Activated CD8-positive, alpha-beta memory T cell treated with anti-CD3 and anti-CD28 coated beads for 4 hours (primary cell): ENCODE measurements at places on chromosomes 6 and 20.

DNA sequence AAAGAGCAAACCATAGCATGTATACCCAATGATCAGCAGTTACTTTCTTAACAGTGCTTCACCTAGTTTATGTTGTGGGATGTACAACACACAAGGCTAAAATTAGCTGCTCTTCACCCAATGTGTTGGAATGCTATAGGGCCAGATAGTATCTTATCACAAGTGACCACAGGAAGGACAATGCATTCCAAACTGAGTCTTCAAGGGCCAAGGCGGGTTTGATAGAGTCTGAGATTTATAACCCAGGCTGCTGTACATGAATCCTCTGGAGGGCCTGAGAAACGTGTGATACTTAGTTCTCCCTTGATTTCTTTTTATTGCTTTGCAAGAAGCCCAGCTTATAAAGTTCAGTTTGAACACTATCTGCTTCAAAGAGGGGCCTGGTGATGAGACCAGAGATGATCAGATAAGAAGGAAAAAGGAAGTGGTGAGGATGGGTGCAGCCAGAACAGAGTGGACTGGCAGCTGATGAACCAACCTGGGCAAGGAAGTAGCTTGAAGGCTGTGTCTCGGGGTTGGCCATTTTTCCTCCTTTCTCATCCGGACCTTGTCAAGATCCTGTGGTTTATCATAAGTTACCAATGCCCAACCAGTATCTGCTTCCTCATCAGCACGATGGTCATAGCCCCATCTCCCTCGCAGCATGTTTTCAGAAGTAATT is 62.2 kb upstream of the BMP2 start:
- DNase-seq, result no peak

DNA sequence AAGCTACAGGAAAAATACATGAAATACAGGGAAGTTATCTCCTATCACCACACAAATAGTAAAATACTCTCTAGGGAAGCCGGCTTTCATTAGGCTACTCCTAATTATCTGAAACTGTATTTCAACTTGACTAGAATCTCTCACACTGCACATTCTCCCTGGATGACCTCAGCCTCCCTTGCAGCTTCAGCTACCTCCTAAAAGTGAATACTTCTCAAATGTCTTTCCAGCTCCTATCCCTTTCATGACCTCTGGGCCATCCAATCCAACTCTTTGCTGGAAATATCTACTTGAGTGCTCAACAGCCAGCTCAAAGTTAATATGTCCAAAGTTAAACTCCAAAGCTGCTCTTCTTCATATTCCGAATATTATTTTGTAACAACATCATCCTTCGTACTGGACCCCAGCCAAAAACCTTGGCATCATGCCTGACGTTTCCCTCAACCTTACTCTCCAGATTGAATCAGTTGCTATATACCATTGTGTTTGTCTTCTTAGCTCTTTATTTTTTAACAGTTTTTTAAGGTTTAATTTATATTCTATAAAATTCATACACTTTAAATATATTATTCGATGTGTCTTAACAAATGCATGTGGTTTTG is 29.4 kb upstream of the KIF6 start:
- no peak for DNase-seq

GRCh38 chr20:63469713-63470101 is 2.7 kb downstream of the KCNQ2 start:
- no peak for DNase-seq

- DNase-seq, result no peak
Measured at GRCh38 chr6:147508042-147508865, at the start of gene SAMD5. TSS of gene SAMD5 (plus strand) at chr6:147508690. CDS start at chr6:147508929, 239 bp downstream.

DNA sequence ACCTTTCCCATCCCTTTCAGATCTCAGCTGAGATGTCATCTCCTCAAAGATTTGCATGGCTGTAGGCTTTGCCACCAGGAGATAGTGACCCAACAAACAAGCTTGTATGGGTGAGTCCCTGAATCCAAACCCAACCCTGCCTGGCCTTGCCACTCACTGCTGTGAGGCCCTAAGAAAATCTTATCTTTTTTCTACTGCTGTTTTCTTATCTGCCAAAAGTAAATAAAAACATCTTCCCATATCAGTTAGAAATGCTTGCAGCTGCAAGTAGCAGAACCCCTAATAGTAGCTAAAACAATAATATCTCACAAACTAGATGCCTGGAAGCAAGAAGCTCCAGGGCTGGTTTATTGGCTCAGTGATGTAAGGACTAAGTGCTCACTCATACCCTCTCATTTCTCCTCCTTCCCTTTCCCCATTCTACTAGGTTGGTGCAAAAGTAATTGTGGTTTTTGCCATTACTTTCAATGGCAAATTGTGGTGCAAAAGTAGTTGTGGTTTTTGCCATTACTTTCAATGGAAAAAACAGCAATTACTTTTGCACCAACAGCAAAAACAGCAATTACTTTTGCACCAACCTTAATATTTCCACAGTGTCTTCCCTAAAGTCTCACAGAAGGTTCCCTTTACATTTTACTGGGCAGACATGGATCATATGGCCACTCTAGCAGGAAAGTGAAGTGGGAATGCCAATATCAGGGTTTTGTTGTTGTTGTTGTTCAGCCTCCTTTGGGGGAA is 56.7 kb upstream of the PSMF1 start:
- no peak for DNase-seq

- no peak for DNase-seq
Measured at GRCh38 chr6:163529605-163530004, 115.1 kb downstream of the QKI start.

DNA sequence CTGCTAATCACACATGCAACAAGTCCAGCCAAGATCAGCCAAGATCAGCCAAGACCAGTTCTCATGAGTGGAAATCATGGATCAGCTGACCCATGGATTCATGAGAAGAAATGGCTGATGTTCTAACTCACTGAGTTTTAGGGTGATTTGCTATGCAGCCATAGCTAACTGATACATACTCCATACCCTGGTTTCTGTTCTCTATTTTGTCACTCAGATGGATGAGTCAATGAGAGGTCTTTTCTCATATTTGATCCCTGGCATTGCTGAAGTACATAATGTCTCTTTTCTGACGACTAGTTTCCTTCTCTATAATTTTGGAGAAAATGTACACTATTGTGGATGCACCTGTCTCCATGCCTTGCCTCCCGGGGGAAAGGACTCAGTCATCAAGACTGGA is 118.4 kb upstream of the LY86 start:
- no peak for DNase-seq

DNA sequence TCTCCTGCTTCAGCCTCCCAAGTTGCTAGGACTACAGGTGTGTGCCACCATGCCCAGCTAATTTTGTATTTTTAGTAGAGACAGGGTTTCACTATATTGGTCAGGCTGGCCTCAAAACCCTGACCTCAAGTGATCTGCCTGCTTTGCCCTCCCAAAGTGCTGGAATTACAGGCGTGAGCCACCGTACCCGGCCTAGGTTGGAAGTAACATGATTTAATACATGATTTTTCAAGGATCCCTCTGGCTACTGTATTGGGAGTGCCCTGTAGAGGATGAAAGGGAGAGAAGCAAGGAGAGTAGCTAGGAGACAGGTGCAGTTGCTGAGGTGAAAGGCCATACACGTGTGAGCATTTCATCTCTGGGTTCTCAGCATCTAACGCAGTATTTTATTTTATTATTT is 2.6 kb upstream of the NCOA3 start:
- DNase-seq, result no peak

GRCh38 chr6:20400456-20401204 is 1.0 kb upstream of the E2F3 start:
- no peak for DNase-seq

DNA sequence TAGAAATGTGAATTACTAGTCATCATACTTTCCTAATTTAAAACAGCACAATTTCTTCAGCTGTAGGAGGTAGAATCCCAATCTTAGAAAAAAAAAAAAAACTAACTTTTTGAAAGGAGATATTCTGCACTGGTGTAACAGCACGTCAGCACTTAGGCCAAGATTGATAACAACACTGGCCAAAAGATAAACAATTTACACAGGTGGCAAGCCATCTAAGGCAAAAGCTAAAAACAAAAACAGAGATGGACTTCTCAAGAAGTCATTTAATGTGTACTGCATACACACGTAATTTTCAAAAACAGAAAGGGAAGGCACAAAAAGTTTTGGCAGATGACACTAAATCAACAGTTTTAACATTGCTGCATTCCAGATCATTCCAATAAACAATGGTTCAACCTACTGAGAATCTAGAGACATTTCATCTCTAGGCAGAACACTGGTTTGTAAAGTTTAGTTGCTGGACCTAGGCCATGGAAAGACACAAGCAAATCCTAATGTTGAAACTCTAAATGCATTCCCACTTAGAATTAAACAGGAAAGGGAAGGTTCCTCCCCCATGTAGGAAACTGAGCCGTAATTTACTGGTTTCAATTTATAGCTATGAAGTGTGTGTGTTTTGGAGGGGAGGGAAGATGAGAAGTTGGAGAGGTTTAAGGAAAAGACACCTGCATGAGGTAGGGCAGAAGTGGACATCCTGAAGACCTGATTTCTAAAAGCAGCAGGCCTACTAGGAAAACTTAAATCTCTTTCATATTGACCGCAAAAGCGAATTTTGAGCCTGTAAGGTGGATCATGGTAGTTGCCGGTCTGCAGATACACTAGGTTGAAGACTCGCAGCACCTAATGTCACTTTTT is 1.3 kb downstream of the GCLC start:
- DNase-seq, result no peak

GRCh38 chr6:127120023-127120786 is 1.7 kb downstream of the RSPO3 start:
- no peak for DNase-seq

GRCh38 chr6:25173951-25174474 is 105.2 kb upstream of the CARMIL1 start:
- DNase-seq, result no peak

GRCh38 chr20:31693987-31694661 is 28.5 kb downstream of the BCL2L1 start:
- no peak for DNase-seq

- no peak for DNase-seq
Measured at GRCh38 chr20:52054123-52054522, 137.5 kb downstream of the ZFP64 start.

GRCh38 chr6:137013738-137014602 is 30.8 kb downstream of the IL20RA start:
- no peak for DNase-seq

DNA sequence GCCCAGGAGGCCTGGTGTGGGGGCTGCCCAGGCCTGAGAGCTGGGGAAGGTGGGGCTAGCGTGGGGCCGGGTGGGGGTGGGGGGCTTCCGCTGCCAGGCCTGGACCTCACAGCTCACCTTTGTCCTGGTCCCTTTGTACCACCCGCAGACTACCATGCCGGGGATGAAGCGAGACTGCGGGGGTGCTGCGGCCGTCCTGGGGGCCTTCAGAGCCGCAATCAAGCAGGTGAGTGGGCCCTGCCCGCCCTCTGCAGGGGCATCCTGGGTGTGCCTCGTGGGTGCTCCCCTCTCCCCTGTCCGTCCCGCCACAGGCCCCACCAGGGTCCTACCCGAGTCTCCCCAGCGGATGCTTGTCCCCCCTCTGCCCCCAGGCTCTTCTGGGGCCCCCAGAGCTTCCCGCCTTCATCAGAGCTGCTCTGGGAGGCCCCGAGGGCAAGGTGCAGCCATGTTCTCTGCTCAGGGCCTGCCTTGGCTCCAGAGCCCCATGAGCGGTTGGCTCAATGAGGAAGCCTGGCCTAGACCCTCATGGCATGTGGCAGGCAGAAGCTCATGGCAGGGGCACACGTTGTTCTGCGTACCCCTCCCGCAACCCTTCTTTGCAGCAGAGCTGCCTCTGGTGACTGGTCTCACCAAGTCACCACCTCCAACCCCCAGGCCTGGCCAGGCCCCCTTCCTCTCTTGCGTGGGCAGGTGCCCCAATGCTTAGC is 14.5 kb downstream of the NPEPL1 start:
- no peak for DNase-seq

DNA sequence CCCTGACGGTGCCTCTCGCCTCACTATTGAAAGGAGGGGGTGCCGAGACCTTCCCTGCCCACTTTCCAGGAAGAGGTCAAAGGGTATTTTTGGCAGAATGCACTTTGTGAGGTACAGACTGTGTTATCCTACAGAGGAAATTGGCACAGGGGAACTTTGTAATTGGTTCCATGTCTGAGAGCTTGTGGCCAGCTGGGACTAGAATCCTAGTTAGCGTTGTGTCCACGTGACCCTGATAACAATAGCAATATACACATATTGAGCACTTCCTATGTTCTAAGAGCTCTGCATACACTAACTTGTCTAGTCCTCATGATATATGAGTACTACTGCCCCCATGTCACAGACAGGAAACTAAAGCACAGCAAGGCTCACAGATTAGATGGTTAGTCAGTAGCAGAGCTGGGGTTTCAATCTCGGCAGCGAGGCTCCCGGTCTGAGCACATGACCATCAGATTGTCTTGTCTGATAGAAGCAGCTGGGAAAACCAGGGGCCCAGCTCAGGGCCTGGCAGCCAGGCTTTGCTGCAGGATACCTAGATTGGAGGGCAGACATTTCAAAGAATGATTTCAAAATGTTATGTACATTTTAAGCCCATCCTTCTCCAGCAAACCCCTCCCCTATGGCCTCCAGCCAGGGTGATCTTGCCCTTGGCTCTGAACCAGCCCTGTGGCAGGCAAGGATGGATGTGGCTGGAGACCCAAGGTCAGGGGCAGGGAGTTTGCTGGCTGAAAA is 1.4 kb downstream of the MAPK13 start:
- no peak for DNase-seq
